ENCODE measurements at places on chromosomes 12 and 14. TPM values are rescaled to one million over a fixed set of nuclear protein-coding genes. Genes with fewer than 3 reads are reported as not detected.
A peak's percentile ranks its signal among the peaks of the same experiment; 100 is the strongest.

Gene SYNDIG1L
- total RNA-seq: not detected

Gene SLCO1B3
- not detected for total RNA-seq

Gene TSPAN8
- total RNA-seq: not detected

DNA sequence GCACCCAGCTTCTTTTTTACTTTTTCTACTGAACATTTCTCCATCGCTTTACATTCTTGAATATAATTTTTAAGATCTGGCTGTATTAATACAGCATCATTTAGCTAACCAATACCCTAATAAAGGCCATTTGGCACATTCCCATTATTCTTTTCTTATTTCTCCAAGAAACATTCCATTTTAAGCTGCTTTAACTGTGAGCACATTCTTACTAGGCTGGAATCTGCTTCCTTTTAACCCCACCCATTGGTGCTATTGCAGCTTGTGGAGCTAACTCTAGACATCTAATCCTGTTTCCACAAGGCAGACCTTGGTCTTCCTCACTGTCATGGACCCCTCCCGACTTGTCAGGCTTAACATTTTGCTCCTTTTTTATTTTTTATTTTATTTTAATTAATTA, 15.2 kb downstream of the CALM1 start:
- DNase-seq: no peak

GRCh38 chr12:6605421-6606330, 1.5 kb downstream of the CHD4 start:
- DNase-seq: peak; percentile 74

DNA sequence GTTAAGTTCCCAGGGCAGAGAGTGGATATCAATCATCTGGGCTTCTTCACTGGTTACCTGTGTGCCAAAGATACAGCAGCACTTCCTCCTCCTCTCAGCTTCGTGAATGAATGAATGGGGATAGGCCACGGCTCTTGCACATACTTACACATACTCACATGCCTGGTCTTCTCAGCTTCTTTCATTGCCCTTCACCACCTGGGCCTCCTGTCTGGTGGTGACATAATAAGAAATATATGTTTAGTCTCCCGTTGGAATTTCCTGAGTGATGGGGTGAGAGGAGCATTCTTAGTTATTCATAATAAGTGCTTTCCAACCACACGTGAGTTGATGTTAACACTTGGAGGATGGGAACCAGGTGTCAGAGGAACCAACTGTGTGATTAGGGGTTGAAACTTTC, 268.1 kb upstream of the RMST start:
- DNase-seq: no peak

GRCh38 chr14:87018294-87018693, 974.7 kb downstream of the GALC start:
- no peak for DNase-seq

DNA sequence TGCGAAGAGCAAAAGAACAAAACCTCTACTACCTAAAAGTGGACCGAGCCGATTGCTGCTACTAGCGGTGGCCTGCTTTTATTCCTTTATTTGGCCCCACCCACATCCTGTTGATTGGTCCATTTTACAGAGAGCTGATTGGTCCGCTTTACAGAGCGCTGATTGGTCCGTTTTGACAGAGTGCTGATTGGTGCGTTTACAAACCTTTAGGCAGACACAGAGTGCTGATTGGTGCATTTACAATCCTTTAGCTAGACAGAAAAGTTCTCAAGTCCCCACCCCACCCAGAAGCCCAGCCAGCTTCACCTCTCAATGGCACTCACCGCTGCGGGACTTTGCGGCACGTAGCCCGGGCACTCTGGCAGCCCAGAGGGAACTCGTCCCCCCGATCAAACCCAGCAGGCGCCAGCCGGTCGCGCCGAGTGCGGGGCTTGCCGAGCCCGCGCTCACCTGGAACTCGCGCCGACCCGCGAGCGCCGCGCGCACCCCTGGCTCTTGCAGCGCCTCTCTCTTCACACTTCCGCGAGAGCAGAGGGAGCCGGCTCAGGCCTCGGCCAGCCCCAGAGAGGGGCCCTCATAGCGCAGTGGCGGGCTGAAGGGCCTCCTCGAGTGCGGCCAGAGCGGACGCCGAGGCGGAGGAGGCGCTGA, 8.7 kb upstream of the FGD4 start:
- DNase-seq: peak; percentile 62

- DNase-seq: no peak
Measured at GRCh38 chr12:48894271-48894670, 28.6 kb upstream of the RND1 start.

DNA sequence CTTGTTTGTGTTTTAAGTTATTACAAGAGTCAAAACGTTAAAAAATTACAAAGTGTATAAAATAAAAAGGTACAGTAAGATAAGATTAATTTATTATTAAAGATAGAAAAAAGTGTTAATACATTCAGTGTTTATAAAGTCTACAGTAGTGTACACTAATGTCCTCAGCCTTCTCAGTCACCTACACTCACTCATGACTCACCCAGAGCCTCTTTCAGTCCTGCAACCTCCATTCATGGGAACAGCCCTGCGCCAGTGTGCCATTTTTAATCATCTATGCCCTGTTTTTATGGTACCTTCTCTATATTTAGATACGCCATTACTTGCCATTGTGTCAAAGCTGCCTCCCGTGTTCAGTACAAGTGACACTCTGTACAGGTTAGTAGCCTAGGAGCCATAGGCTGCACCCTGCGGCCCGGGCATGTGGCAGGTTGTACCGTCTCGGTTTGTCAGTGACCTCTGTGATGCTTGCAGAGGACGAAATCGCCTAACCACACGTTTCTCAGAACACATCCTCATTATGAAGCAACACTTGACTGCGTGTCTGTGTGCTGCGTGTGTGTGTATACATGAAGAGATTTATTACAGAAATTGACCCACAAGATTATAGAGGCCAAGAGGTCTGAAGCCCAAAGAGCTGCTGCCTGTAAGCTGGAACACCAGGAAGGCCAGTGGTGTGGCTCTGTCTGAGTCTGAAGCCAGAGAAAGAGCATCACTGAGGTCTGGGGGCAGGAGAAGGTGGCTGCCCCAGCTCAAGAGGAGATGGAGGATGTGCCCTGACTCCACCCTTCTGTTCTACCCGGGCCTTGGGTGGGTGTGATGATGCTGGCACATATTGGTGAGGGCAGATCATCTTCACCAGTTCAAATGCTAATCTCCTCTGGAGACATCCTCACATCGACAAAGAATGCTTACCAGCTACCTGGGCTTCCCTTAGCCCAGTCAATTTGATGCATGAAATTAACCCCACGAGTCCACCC, 116.6 kb upstream of the C14orf180 start:
- DNase-seq: no peak

- no peak for DNase-seq
Measured at GRCh38 chr12:116299064-116299463, 21.6 kb upstream of the MED13L start.

DNA sequence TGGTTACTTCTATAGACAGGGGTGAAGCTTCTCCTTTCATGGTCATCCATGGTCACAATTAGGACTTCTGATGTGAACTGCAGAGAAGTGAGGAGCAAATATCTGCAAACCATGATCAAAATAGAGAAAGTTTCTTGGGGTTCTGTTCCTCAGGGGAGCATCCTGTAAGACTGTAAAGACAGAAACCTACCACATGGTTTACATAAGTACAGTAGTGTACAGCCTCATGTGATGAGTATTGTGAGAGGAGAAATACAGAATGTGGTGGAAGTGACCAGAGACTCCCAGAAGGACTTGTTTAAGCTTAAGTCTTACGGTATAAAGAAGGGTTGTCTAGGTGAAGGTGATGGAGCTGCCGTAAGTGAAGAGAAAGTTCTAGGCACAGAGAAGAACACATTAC, 484.7 kb downstream of the LRIG3 start:
- DNase-seq: no peak

- DNase-seq: no peak
Measured at GRCh38 chr14:50936882-50937281, 7.4 kb downstream of the PYGL start.

- DNase-seq: no peak
Measured at GRCh38 chr12:76641073-76641472, 81.5 kb upstream of the OSBPL8 start.

GRCh38 chr14:54369343-54369742, 27.5 kb upstream of the CDKN3 start:
- no peak for DNase-seq

GRCh38 chr12:113720629-113721028, 245.5 kb downstream of the RBM19 start:
- DNase-seq: no peak

- no peak for DNase-seq
Measured at GRCh38 chr14:90294872-90295271, 36.9 kb downstream of the NRDE2 start.

GRCh38 chr12:122836027-122836921, 1.0 kb downstream of the HIP1R start:
- peak; percentile 68 for DNase-seq

GRCh38 chr14:51612449-51612848, 39.3 kb upstream of the FRMD6 start:
- no peak for DNase-seq
